ENCODE measurements at places on chromosomes 5 and 9. TPM values are rescaled to one million over a fixed set of nuclear protein-coding genes. Genes with fewer than 3 reads are reported as not detected.

DNA sequence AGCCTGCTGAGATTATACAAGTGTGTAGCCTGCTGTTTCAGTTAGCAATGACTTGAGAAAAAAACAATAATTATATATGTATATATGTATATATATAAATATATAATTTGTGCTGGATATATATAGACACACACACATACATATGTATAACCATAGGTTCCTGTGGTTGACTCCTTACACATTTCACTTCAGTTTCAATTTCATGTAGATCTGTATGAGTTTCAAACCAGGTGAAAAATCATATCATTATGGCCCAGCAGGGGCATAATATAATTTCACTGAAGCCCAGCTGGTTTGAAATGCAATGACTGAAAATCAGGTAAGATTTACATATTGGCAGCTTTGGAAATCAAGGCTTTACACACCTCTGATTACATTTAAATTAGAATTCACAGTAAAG is 690.4 kb upstream of the CDH18 start:
- DNase-seq: no peak

DNA sequence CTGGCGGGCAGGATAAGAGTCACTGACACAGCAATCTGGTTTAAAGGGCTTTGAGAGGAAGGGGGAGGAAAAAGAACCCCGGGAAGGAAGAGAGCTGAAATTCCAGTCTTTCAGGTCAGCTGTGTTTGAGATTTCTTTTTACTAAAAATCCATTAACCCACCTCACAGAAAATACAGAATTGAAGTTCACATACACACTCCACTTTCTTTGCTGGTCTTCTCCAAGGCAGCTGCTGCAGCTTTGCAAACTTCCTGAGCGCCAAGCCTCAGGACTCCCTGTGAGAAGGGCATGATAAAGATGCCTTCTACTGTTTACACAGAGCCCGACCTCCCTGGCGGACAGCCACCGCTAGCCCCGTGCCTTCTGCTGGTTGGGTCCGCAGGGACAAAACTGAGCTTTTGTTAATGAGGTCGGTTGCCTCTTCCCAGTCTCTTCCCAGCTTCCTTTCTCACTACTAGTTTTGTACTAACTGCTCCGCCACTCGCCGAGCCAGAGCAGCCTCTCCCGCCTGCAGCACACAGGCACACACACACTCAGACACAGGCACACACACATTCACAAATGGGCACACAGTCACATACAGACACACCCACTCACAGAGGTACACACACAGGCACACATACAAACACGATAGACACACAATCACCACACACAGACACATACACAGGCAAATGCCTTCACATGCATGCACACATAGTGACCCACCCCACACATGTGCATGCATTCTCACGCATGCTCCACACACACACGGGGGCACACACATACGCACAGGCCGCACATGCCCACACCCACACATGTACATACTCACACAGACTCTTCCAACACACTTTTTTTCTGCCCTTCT is at the start of gene FREM1:
TSS of gene FREM1 (minus strand) at position 468 of the 845 bp plus-strand sequence. CDS start 41,451 bp downstream, outside the sequence.
- no peak for DNase-seq

DNA sequence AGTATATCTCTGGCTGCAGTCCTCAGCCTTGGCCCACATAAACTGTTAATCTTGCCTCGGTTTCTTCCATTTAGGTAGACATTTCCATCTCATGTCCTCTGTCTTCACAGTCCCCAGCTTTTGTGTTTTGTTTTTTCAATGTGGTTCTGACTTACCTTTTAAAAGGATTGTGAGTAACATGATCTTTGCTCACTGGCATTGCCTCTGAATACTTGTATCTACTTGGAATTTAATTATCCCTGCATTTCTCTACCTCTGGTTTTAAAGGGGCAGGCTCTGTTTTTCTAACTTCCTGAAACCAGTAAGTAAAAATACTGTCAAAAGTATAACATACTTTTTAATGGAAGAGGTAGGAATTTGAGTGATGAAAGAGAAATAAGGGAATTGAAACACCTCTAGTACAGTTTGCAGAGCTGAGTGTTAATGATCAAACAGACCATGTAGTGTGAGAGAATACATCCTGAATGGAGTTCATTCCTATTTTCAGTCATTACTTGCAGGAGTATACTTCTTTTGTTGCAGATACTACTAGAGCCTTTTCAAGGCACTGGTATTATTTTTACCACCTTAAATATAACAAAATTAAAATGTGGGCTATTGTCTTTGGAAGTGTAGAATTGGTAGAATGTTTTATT is 62.6 kb downstream of the MTREX start:
- no peak for DNase-seq

GRCh38 chr5:68369457-68370125 is 154.0 kb downstream of the PIK3R1 start:
- DNase-seq: no peak

DNA sequence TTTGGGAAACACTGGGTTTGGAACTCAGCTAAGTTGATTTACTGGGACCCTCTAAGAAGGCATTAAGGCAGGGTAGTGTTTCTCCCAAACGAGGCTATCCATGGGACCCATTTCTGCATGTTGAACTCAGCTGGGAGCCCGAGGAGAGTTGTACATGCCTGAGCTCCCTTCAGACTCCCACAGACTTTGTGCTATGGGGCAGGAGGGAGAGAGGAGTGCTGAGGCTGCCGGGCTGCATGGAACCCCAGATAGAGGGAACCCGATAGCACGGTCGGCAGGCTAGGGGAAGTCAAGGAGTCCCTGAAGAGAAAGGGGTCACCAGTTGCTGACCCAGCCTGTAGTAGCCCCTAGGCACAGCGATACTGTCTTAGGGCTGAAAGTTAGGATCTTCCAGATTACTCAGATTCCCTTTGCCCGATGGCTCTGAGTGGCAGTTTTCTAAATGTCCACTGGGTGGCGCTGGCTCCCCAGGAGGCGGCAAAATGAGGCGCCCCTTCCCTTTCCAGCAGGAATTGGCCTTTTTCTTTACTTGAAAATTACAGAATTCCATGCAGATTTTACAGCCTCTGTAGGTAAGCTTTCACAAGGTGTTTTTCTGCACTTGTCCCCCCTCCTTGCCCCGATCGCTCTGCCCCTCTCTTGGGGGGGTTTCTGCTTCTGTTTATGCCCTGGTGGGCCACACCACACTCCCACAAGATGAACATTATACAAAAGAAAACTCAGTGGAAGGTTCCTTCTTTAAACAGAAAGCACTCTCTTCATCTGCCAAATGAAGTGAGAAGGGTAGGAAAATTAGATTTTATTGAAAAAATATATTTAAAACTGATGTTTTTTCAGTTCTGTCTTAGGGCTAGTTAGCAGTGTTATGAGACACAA is 17.8 kb downstream of the NANS start:
- DNase-seq: peak; percentile 75

GRCh38 chr5:171629628-171630349 is 155.8 kb upstream of the SMIM23 start:
- no peak for DNase-seq

DNA sequence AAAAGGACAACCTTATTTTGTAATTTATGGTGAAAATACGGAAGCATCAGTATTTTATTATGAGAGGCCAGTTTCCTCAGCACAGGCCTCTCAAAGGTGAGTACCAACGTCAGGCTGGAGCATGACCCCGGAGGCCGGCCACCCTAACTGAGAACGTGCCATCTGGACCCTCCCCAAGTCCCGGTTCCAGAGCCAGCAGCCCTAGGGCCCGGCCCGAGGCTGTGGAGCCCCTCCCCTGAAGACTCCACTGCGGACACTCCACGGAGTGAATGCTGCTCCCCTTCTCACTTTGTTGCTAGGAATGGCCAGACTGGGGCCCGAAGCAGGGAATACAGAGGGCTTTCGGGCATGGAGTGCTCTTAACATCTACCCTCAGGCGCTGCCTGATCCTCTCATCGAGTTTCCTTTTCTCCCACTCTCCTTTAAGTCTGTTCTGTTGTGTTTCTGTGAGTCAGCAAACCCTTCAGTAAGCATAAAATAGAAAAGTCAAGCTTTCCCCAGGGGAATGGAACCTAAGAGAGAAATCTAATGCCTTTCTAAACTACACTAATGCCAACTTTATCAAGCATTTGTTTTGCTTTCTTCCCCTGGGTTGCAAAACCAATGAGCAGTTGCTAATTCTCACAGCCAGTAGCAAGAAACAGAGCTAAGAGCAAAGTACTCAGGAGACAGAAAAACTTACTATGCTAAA is 4.5 kb downstream of the BRD9 start:
- no peak for DNase-seq

GRCh38 chr9:83220730-83221129 is 157.8 kb upstream of the RASEF start:
- no peak for DNase-seq

GRCh38 chr5:90549223-90549622 is 9.4 kb upstream of the ADGRV1 start:
- DNase-seq: no peak

GRCh38 chr9:21995666-21996398 is 1.2 kb downstream of the CDKN2B-AS1 start:
- DNase-seq: peak; percentile 22

- DNase-seq: no peak
Observed at GRCh38 chr5:145360936-145361335, 474.2 kb downstream of the PRELID2 start.

- no peak for DNase-seq
Observed at GRCh38 chr9:73243078-73243477, 91.4 kb downstream of the ANXA1 start.

DNA sequence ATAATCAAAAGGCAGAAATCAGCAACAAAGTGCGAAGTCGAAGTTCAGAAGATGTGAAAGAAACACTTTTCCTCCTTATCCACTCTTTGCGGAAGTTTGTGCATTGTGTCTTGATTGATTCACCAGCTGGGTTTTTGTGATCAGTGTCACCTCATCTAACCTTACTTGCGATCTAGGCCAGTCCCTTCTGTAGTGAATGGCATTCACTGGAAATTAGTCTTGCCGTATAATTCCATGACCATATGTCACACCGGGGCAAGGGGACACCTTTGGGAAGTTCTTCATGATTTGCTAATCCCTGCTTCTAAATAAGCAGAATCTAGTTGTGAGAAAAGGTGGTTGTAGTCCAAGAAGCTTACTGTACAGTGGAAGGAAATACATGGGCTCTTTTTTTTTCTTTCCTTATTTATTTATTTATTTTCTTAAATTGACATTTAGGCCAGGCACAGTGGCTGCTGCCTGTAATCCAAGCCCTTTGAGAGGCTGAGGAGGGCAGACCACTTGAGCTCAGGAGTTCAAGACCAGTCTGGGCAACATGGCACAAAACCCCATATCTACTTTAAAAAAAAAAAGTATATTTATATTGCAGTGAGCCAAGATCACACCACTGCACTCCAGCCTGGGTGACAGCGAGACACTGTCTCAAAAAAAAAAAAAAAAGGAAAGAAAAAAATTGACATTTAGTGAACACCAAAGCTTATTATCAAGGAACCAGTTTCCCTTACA is 7.8 kb downstream of the RAI14 start:
- DNase-seq: no peak

DNA sequence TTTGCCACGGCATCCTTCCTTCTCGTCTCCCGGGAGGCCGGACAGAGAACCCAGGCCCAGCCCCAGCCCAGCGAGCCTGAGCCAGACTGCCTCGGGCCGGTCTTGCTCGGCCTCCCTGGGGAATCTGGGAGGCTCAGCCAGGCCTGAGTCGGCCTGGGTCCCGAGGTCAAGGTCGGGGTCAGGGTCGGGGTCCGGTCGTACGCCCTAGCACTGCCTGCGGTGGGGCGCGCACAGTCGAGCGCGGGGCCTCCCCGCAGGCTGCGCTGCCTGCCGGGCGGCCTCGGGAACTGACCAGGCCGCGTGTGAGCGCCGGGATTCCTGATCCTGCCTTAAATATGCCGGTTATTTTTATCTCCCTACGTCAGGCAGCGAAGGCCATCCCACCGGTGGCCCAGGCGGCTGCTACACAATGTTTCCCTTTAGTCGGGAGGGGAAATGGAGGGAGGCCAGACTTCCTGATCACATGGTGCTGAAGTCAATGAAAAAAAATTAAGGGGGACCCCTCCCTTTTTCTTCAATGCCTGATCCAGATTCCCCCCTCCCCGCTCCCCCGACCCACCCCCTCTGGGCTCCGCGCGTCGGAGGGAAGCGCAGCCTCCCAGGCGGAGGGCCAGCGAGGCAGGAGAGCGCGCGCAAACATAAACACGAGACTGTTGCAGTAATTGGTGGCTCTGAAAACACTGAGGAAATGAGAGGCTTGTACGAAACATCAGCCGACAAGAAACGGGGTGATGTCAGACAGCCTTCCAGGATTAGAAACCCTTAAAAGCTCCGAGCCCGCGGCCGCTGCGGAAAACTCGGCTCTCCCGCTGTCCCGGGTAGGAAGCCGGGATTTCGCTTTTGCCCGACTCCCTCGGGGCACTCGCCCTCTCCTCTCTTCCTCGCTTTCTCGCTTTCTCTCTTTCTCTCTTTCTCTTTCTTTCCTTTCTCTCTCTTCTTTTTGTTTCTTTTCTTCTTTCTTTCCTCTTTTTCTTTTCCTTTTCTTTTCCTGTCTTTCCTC is 148.2 kb upstream of the KLF4 start:
- peak; percentile 29 for DNase-seq

- DNase-seq: no peak
Observed at GRCh38 chr9:106307670-106308069, 555.3 kb upstream of the ZNF462 start.

- DNase-seq: peak; percentile 89
Observed at GRCh38 chr5:172175263-172175719, 12.7 kb downstream of the STK10 start.

DNA sequence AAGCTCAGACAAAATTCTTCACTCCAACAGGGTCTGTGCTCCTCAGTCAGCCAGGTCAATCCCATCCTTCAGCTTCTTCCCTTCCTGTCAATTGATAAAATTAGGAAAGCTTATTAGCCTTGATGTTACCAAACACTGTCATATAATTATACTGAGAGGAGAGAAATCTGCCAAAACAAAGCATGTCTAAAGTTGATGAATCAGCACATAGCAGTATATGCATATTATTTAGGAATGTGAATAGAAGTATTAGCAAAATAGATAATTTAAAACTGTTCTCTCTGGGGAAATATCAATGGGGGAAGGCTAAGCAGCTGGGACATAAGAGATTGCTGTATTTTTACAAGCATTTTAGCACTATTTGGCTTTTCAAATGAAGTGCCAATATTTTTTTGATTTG is 107.1 kb downstream of the SAXO1 start:
- no peak for DNase-seq

The RASEF gene
- total RNA-seq: not detected

The CCDC187 gene
- 0.03 TPM for total RNA-seq

The EPB41L4A gene
- 0.47 TPM for total RNA-seq

The GLIPR2 gene
- 10.2 TPM for total RNA-seq

The RMND5B gene
- 9.3 TPM for total RNA-seq

The HK3 gene
- total RNA-seq: not detected

The IFNA2 gene
- not detected for total RNA-seq

The ISCA1 gene
- 116 TPM for total RNA-seq

The USP20 gene
- 83.5 TPM for total RNA-seq

The IRX4 gene
- total RNA-seq: not detected

The CCDC171 gene
- 1.1 TPM for total RNA-seq

The ANKRD31 gene
- 0.89 TPM for total RNA-seq
